ENCODE measurements at places on chromosomes 7 and 10. TPM values are rescaled to one million over a fixed set of nuclear protein-coding genes. Genes with fewer than 3 reads are reported as not detected.
A peak's percentile ranks its signal among the peaks of the same experiment; 100 is the strongest.

GRCh38 chr10:102146971-102147428, 5.2 kb upstream of the NOLC1 start:
- DNase-seq = no peak

Gene ELMO1
- 56.7 TPM for total RNA-seq

DNA sequence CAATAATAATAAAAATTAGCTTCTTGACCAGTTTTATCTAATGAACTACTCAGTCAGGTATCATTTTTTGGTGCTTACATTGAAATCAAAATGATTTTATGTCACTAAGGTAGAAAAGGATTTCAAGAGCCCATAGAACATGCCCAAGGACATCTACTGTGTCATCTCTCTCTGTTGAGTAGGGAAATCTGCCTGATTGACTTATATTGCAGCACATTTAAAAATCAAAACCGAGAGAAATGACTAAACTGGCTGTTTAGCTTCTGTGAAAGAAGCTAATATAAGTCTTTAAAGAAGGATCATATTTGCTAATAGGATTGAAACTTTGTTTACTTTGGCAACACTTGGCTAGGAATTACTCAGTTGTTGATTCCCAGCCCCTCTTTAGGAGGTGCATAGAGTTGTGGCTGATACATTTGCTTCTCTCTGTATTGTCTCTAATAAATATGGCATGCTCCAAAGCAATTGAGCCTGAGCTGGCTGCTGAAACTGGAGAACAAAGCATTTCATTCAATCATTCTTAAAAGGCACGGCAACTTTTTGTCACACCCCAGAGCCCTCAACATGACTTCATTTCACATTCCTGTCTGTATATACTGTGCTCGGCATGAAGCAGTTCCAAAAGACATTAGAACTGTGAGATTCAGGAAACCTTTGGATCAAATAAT, 1096.9 kb upstream of the POT1 start:
- DNase-seq = no peak

GRCh38 chr7:102075126-102075525, 211.5 kb upstream of the SH2B2 start:
- no peak for DNase-seq

Gene OR13A1
- not detected for total RNA-seq

DNA sequence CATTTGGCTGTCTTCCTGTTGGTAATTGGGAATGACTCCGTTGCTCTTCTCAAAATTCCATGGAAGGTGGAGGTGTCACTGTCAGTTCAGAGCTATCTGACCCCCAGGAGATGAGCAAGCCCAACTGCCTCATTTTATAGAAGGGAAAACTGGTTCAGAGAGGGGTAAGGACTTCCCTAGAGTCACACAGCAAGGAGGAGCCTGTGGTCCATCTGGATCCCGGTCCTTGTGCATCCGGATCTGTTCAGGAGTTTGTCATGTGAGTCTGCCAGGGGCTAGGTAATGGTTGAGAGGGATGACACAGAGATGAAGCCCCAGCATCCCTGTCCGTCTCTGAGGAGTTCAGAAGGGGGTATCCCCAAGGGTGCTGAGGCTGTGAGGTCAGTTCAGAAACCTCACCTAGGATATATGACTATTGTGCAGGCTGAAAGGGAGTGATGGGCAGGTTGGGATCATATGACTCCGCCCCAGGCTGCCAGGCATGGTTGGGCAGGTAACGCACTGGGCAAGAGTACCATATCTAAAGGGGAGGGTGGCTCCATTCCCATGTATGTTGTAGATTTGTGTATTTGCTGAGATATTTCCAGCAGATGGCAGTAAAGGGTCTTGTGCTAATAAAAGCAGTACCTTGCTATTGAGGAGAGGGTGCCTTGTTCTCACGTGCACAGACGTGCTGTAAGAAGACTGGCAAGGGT, 16.0 kb upstream of the SLC29A3 start:
- DNase-seq = no peak

Gene SEMA3E
- 7.9 TPM for total RNA-seq

Gene CDCA7L
- 63.6 TPM for total RNA-seq

Gene ADIRF
- 178 TPM for total RNA-seq

DNA sequence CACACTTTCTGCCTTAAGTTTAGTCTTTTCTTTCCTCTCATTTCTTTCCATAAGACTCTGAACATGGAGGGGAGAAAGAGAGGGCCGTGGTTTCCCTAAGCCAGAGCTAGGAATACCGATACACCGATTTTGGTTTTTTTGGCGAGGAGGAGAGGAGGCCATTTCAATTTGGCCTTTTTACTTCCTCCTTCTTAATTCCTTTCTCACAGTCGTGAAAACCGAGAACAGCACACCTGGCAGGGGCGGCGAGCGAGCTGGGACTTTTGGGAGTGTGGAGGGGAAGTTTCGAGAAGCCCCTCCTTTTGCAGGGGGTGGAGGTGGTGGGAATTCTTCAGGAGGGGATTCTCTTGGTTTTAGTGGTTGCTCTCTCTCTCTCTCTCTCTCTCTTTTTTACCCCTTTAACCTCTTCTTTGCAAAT, 6.2 kb downstream of the GATA3 start:
- no peak for DNase-seq

GRCh38 chr7:141838581-141838980, 2.7 kb downstream of the PRSS37 start:
- DNase-seq = no peak

Gene DGKI
- total RNA-seq = 0.34 TPM

Gene CREM
- total RNA-seq = 16.8 TPM

DNA sequence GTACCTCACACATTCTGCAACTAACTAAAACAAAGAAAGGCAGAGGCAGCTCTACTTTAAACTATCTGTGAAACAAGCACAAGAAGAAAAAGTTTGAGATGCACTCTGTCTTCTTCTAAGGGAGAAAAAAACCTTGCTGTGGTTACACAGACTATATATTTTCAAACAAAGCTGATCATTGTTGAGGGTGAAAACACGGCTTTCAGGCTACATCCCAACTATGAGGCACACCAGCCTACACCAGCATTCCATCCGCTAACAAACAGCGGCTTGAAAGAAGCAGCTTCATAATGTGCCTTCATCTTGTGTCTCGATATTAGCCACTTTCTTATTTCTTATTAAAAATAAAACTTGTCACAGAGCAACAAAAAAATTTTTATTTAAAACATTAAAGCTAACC, 79.1 kb downstream of the USP6NL start:
- no peak for DNase-seq

Gene TMEM213
- 1.7 TPM for total RNA-seq

Gene CTAGE15
- total RNA-seq = not detected

DNA sequence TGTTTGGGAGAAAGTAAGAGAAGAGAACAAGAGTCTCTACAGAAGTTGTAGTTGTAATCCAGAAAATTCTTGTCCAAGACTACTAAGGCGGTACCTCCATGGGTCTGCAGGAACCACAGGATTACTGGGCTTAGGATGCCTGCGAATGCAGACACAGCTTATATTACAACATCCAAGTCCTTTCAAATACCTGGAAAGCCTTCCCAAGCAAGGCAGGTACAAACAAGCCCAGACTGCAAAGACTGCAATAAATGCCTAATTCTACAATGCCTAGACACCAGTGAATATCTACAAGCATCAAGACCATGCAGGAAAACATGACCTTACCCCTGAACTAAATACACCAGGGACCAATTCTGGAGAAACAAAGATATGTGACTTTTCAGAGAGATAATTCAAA, 178.2 kb downstream of the ARL4A start:
- DNase-seq = no peak

Gene ZWINT
- total RNA-seq = 9.0 TPM

- DNase-seq = peak; percentile 32
Observed at GRCh38 chr10:112838784-112839481, 111.1 kb upstream of the TCF7L2 start.

Gene DNA2
- total RNA-seq = 1.7 TPM

- peak; percentile 73 for DNase-seq
Observed at GRCh38 chr10:114181971-114182370, 2.8 kb downstream of the TDRD1 start.
